IMR-90 (cell line): ENCODE measurements at places on chromosomes 4 and X. TPM values are rescaled to one million over a fixed set of nuclear protein-coding genes. Genes with fewer than 3 reads are reported as not detected.

ZNF157 gene
- total RNA-seq: under 0.01 TPM in 1 of 2 replicates, not detected in the other

ADH1B gene
- under 0.01 and 0.36 TPM in 2 replicates for total RNA-seq

- no peaks in the 10 kb centered on the region for H3K27me3 ChIP-seq
- no peaks in the 10 kb centered on the region for H3K4me1 ChIP-seq
- H3K4me3 ChIP-seq: no peak overlapping the region
- H3K36me3 ChIP-seq: no peaks in the 10 kb centered on the region
Measured at GRCh38 chr4:64079316-64079715, 329.9 kb downstream of the TECRL start.

DNA sequence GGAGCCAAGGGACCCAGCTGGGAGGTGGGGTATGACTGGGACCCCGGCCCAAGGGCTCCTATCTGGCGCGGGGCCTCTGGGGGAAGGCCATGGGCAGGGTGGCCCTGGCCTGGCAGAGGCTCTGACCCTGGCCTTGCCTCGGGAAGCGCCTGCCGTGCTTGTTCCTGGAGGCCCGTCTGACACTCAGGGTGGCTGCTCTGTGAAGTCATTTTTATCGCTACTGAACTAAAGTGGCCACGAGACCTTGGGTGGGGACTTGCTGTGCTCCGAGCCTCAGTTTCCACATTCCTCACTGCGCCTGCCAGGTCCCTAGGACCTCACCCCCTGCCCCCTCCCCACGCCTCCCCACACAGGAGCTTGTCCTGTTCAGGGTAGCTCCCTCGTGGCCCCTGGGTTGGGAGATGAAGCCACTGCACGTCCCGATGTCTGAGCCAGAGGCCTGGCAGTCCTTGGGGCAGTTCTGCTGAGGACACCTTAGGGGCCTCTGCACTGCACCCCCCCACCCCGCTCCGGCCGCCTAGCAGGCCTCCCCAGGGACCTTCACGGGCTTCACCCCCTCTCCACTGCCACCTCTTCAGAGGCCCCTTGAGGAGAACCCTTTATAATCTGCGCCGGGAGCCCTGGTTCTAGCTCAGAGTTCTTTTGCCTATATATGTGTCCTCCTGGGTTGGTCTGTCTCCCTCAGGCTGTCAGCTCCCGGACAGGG is 639 bp upstream of the SORCS2 start:
- peaks cover 3% of the 10 kb centered on the region; the same call in 1 of the 2 replicates for H3K4me1 ChIP-seq
- H3K4me3 ChIP-seq: no peak overlapping the region; the same call in 1 of the 2 replicates
- peaks cover 85% of the 10 kb centered on the region for H3K27me3 ChIP-seq
- H3K27ac ChIP-seq: no peak overlapping the region
- no peak for DNase-seq

DNA sequence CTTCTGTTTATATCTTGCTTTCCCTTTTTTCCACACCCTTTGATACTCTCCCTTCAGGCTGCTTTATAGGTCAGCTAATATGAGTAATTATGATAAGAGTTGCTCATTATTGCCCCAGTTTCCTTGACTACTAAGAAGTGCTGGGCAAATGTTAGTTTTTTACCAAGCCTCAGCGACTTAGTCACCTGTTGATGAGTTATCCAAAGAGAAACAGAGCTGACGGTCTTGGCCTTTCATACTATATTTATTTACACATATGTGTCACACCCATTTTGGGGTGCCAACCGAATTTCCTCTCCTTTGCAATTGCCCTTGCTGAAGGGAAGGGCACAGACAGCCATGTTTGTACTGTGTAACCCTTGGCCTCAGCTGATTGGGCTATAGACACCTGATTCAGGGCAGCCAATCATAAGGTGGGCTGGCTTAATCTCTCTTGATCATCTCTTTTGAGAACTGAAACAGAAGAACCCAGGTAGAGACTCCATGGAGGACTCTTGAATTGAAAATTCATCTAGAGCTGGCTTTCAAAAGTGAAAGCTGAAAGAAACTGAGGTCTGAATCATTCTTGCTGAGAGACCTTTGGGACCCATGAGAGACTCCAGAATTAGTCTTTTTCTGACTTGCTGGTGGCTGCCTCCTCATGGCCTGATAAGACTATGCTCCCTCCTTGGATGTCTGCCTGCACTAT is 111.7 kb upstream of the RPS6KA3 start:
- peak; percentile 31 for DNase-seq
- H3K4me3 ChIP-seq: no peak overlapping the region
- no peaks in the 10 kb centered on the region for H3K36me3 ChIP-seq
- H3K27me3 ChIP-seq: no peaks in the 10 kb centered on the region; the same call in none of the 2 replicates
- no peaks in the 10 kb centered on the region for H3K4me1 ChIP-seq
- H3K27ac ChIP-seq: no peak overlapping the region
